ENCODE measurements at places on chromosomes 3 and 15. TPM values are rescaled to one million over a fixed set of nuclear protein-coding genes. Genes with fewer than 3 reads are reported as not detected.

The ONECUT1 gene
- 21.3 TPM for total RNA-seq

The CX3CR1 gene
- total RNA-seq: 1.8 TPM

The GJD2 gene
- 14.5 TPM for total RNA-seq

The KLF15 gene
- total RNA-seq: 7.7 TPM

The VILL gene
- total RNA-seq: 14.9 TPM

The ANKRD34C gene
- 0.22 TPM for total RNA-seq

The ROBO2 gene
- total RNA-seq: 132 TPM

The UQCRC1 gene
- total RNA-seq: 184 TPM

The ADAMTS7 gene
- total RNA-seq: 20.7 TPM

The NEK10 gene
- 6.2 TPM for total RNA-seq

The ALDH1A2 gene
- 53.7 TPM for total RNA-seq

The PLS1 gene
- 11.1 TPM for total RNA-seq

The ZPLD1 gene
- 1.9 TPM for total RNA-seq

The SPTSSB gene
- 4.1 TPM for total RNA-seq

The ABHD2 gene
- 63.0 TPM for total RNA-seq

The EIF4E3 gene
- 17.3 TPM for total RNA-seq

The DNASE1L3 gene
- 3.5 TPM for total RNA-seq

The ANKDD1A gene
- total RNA-seq: 10.4 TPM

The SCG3 gene
- 36.4 TPM for total RNA-seq

The UROC1 gene
- total RNA-seq: 0.11 TPM

The CGNL1 gene
- total RNA-seq: 41.4 TPM

The RNU5B-1 gene
- not detected for total RNA-seq

The DNAJA4 gene
- 30.6 TPM for total RNA-seq

The CLSTN2 gene
- 26.9 TPM for total RNA-seq

The CACNA2D2 gene
- total RNA-seq: 17.4 TPM

The ECE2 gene
- 2.0 TPM for total RNA-seq

The KLF13 gene
- 34.1 TPM for total RNA-seq

The LRTM1 gene
- total RNA-seq: 22.9 TPM

The SV2B gene
- total RNA-seq: 112 TPM

The ADGRG7 gene
- 0.22 TPM for total RNA-seq

The SLC12A1 gene
- total RNA-seq: 2.1 TPM

The ARL14 gene
- total RNA-seq: not detected

The AGTR1 gene
- 3.5 TPM for total RNA-seq

The STAG1 gene
- 121 TPM for total RNA-seq

The FBXO45 gene
- total RNA-seq: 25.0 TPM

The SUMF1 gene
- 44.9 TPM for total RNA-seq

The PLA2G4D gene
- total RNA-seq: not detected

The ISLR gene
- 61.2 TPM for total RNA-seq

The EXD1 gene
- not detected for total RNA-seq

The TRPM1 gene
- total RNA-seq: 52.6 TPM

The RPS27L gene
- total RNA-seq: 40.7 TPM

The FAM240A gene
- total RNA-seq: not detected

The CYP19A1 gene
- 0.33 TPM for total RNA-seq

The SPESP1 gene
- total RNA-seq: 0.93 TPM

The LDHAL6B gene
- total RNA-seq: not detected

The UBAP1L gene
- 22.0 TPM for total RNA-seq

The RUVBL1 gene
- total RNA-seq: 41.4 TPM

The SLC38A3 gene
- total RNA-seq: 21.4 TPM

The LYSMD2 gene
- 11.4 TPM for total RNA-seq

The LRRC28 gene
- 107 TPM for total RNA-seq

The ATP2B2 gene
- total RNA-seq: 28.0 TPM

The ABHD17C gene
- 9.6 TPM for total RNA-seq

The ITGB5 gene
- 79.6 TPM for total RNA-seq

The TMEM212 gene
- total RNA-seq: not detected

The NMB gene
- total RNA-seq: 1.5 TPM

The AP3B2 gene
- total RNA-seq: 30.6 TPM

The HTR3E gene
- total RNA-seq: not detected

The GP9 gene
- 1.2 TPM for total RNA-seq
